ENCODE measurements at places on chromosomes 5 and 9.

DNA sequence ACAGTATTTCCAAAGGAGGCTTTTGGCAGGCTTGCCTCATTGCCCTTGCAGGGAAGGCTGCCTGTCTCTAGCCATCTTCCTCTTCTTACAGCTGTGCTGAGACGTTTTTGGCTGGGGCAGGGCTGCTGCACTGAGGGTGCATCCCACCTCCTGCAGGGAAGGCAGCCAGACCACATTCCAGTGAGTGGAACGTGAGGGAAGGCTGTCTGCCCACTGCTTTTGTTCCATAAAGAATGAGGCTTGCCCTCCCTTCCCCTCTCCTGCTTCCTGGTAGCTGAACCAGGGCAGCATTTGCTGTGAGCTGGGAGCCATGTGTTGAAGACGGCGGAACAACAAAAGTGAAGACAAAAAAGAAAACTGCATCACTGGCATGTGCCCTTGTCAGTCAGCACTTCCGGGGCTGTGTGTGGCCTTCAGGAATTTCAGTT, 16.8 kb downstream of the MGAT1 start:
- no peak for DNase-seq

GRCh38 chr5:178293815-178294214, 61.2 kb upstream of the PHYKPL start:
- no peak for DNase-seq

DNA sequence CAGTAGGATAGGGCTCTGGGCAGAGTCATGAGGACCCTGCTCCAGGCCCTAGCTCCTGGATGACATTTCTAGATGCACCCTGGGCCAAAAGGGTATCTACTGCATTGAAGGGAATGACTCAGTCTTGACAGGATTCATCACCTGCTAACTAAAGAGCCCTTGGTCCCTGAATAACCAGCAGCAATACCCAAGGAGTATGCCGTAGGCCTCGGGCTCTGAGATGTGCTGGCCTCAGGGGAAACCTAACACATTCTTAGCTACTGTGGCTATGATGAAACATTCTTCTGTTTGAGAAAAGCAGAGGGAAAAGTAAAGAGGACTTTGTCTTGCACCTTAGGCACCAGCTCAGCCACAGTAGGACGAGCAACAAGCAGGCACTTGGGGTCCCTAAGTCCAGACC, 89.5 kb upstream of the SLC1A1 start:
- no peak for DNase-seq

GRCh38 chr9:131485728-131486422, 16.8 kb upstream of the POMT1 start:
- DNase-seq = no peak

DNA sequence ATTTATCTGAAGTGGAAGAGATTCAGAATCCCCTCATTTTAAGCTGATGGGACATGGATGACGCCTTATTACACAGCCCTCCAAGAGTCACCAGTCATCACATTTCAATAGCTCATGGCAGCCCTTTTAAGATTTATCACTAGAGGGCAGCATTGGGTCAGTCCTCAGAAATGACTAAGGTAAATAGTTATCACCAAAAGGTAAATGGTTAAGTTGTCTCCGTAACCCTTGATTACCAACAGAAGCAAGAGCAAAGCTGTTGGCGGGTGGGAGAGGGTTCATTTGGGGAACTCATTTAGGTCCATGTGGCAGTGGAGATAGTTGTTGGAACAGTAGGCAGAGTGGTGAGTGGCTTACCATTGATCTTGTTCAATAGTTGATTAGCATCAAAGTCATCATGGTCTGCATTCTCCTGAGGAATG, 12.0 kb upstream of the C9 start:
- no peak for DNase-seq

DNA sequence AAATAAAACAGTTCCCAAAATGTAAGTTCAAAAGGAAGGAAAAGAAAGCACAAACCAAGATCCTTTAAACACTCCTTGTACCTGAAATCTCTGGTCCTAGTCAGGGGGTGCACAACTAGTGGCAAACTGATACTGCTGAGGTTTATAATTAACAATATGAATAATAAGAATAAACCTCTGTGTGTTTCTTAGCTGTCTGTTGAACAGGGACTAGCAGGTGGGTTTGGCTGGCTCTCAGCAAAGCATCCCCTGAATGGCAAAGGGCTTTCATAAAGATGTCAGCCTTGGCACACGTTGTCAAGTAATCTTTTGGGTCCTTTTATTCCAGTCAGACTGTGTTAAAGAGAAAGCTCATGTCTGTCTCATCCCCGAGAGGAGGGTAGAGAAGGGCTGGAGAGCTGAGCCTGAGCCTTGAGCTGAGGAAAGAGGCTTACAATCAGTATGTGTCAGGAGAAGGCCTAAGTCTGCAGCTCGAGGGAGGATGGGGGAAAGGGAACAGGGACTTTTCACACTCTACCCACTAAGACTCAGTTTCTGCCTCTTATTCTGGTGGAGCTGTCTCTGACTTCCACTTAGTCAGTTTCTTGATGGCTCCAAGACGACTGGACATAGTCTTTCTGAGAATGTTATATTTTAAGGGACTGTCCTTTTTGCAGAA, 123.0 kb downstream of the GALNT10 start:
- DNase-seq = no peak

- no peak for DNase-seq
Observed at GRCh38 chr9:123321616-123322272, 34.3 kb upstream of the CRB2 start.

DNA sequence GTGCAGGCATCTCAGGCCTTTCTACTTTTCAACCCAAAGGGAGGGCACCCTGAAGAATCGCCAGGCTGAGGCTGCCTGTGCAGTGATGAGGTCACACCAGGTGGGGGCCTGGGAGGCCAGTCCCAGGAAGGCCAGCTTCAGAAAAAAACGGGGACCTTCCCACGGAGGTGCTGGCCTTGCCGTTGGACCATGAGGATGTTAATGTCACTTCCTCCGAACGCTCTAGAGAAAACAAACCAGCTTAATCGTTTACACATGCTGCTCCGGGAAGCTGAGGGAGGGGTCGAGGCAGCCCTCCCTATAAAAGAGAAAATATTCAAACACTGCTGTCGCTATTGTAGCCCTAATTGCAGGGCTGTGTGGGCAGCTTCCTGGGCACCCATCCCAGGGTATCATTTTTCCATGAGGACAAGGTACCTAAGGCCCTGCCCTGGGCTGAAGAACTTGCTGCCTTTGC, 27.0 kb downstream of the PTGES start:
- DNase-seq = no peak

DNA sequence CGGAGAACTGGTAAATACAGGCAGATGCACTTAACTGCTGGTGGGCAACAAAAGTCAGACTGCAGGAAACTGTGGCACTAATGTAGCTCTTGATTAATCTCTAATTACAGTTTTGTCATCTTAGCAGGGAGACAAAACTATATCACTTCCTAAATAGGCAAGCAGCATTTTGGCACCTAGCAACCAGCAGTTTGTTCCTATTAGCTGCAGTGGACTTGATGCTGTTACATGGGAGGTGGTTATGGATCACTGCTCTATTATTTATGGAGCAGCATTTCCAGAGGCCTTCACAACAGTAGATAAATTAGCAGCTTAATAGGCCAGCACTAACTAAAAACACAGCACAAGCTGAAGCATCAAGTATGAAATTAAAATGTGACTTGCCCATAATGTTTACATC, 518.3 kb upstream of the ITGA1 start:
- no peak for DNase-seq

GRCh38 chr9:117952581-117952980, 248.4 kb downstream of the TLR4 start:
- DNase-seq = no peak

DNA sequence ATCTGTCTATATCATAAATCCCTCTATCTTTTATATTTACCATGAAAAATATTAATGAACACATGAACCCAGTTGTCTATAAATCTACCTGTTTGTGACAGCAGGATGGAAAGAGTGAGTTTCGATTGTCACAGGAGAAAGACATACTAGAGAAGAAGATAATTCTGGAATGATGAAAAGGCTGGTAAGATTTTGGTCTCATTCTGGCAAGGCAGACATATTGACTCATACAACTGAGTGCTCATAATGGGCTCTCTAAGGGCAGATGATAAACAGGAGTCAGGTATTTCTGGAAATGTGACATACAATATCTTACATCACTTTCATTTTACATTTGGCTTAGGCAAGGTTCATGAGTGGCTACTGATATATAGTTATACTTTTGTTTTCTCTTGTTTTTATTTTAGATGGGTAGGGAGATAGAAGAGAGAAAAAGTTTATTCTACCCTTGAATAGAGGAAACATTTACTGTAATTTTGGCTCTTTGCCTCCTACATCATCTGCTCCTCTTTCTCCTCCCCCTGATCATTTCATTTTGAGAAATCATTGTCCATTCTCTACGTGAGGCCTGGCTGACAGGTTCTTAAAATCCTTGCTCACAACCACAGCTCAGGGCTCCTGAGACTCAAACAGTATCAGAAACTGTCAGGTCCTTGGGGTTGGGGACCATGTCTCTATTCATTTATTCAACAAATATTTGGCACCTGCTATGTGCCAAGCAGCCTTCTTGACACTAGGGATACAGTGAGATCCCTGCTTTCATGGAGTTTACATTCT, 14.4 kb downstream of the ELOVL7 start:
- no peak for DNase-seq

GRCh38 chr5:80608731-80609130, 38.7 kb upstream of the ANKRD34B start:
- no peak for DNase-seq

DNA sequence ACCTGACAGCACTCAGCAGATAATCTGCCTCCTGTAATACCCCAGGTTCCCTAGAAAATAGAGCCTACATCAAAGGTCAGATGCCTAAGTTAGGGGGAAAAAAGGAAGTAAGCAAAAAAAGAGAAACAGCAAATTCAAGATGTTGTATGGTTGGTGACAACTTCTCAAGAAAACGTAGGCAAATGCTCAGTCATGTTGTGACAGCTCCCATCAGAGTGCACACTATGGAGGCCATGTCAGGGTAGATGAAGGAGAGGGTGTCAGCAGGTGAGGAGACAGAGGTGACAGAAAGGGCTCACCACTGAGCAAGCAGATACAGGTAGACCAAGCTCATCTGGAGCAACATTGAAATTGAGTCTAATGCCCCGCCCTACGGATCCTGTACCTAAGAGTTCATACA, 356.8 kb upstream of the BRINP1 start:
- no peak for DNase-seq

DNA sequence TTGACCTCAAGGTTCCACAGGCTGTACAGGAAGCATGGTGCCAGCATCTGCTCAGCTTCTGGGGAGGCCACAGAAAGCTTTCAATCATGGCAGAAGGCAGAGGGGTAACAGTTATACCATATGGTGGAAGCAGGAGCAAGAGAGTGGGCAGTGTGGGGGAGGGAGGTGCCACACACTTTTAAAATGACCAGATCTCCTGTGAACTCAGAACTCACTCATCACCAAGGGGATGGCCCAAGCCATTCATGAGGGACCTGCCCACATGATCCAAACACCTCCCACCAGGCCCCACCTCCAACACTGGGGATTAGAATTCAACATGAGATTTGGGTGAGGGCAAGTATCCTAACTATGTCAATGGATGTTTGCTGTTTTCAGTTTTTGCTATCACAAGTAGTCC, 16.2 kb downstream of the CYFIP2 start:
- DNase-seq = no peak

DNA sequence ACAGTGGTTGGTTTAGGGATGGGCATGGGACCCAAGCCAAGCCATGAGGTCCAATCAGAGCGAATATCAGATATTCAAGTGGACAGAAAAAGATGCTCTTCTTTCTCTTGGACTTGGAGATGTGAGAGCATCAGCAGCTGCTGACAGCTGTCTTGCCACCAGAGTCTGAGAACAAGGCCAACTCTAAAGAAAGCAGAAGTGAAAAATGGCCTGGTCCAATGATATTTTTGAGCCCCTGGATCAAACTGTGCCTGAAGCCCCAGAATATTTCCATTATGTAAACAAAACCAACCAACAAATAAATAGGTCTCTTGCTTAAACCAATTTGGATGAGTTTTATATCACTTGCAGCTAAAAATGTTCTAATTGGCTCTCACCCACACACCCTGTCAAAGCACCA, 30.7 kb upstream of the JADE2 start:
- DNase-seq = no peak

DNA sequence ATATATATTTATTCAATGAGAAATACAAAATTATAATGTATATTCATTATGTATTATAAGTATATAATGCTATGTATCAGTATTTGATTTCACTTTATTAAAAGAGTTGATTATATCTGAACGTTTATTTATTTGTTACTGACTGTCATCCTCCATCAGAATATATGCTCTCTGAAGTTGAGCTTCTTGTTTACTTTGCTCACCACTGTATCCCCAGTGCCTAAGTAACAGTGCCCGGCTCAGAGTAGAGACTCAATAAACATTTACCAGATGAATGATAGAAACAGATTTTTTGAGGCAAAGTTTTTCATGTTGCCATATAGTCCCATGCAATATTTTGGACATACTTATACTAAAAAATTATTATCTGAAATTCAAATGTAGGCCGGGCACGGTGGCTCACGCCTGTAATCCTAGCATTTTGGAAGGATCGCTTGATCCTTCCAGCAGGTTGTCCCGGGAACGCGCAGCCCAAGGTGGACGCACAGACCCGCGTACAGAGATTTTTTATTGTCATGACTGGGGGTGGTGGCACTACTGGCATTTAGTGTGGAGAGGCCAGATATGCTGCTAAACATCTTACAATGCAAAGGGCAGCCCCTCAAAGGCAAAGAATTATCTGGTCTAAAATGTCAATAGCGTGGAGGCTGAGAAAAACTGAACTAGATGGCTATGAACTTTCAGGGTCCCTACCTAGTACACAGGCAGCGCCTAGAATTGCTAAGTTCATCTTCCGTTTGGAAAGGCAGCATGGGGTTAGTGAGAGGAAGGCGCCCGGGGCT, 761 bp upstream of the DNAJC25 start:
- DNase-seq = no peak

GRCh38 chr5:168305281-168305680, 13.8 kb downstream of the WWC1 start:
- no peak for DNase-seq

DNA sequence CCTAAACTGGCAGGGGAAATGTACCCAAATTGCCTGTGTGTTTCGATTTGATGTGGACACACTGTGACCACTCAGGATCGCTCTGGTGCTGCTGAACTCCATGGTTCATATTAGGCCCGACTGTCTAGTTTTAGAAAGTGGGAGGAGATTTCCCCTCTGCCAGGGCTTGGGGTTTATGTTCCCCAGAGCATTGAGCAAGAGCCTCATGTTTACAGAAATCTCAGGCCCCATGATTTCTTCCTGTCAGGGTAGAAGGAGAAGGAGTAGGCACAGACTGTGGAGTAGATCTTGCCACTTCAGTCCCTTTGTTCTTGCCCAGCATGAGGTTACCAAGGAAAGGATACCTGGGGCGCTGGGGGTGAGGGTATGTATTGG, 40.8 kb upstream of the GLRX start:
- DNase-seq = no peak

DNA sequence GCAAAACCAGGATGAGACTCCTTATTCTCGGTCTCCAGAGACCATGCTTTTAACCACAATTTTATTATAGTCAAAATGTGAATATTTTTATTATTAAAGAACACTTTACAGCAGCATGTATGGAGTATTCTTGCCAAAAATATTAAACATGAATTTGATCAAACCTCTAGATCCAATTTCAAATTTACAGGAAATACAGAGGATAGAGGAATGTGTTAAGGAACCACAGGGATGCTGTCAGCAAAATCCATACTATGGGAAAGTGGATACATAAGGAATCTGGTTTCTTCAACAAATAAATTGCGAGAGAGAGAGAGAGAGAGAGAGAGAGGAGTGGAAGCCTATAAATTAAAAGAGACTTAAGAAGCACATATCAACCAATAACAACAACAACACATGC, 348.2 kb upstream of the NUDT12 start:
- DNase-seq = no peak

- no peak for DNase-seq
Observed at GRCh38 chr5:155460501-155460931, 447.0 kb downstream of the KIF4B start.

GRCh38 chr9:124658165-124659017, 112.7 kb downstream of the NR6A1 start:
- peak; percentile 12 for DNase-seq

Data from activated CD4-positive, alpha-beta T cell treated with anti-CD3 and anti-CD28 coated beads for 1 hour (primary cell).